Activated naive CD8-positive, alpha-beta T cell treated with anti-CD3 and anti-CD28 coated beads, Interleukin-2, amount 50 U/mL, for 24 hours (primary cell): ENCODE measurements at places on chromosomes 13 and 19.
A peak's percentile ranks its signal among the peaks of the same experiment; 100 is the strongest.

DNA sequence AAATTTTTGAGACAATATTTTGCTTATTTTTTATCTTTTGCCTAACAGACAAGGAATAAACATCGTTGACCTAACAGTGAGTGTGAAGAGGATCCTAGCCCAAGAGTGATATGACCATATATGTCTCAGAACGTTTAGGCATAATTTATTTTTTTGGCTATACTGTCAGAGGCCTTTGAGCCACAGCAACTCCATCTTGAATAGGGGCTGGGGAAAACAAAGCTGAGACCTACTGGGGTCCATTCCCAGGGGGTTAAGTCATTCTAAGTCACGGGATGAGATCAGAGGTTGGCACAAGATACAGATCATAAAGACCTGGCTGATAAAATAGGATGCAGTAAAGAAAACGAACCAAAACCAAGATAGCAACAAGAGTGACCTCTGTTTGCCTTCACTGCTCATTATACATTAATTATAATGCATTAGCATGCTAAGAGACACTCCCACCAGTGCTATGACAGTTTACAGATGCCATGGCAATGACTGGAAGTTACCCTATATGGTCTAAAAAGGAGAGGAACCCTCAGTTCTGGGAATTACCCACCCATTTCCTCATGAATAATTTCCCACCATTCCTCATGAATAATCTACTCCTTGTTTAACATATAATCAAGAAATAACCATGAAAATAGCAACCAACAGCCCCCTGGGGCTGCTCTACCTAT lies 510.9 kb upstream of the PCDH9 start:
- no peak overlapping the region for H3K27ac ChIP-seq
- H3K4me1 ChIP-seq: no peaks in the 10 kb centered on the region
- H3K27me3 ChIP-seq: no peaks in the 10 kb centered on the region
- H3K36me3 ChIP-seq: no peaks in the 10 kb centered on the region

- H3K4me3 ChIP-seq: no peak overlapping the region
- H3K27me3 ChIP-seq: no peaks in the 10 kb centered on the region
- H3K36me3 ChIP-seq: no peaks in the 10 kb centered on the region
- peaks cover 16% of the 10 kb centered on the region for H3K4me1 ChIP-seq
Observed at GRCh38 chr19:8494158-8494557, 8.3 kb downstream of the PRAM1 start.

- DNase-seq: peak; percentile 25
- peaks cover 32% of the 10 kb centered on the region for H3K36me3 ChIP-seq
- no peak overlapping the region for H3K4me3 ChIP-seq
- H3K27me3 ChIP-seq: no peaks in the 10 kb centered on the region
- peaks cover 13% of the 10 kb centered on the region for H3K4me1 ChIP-seq
- peak overlapping the region; percentile 49 for H3K27ac ChIP-seq
Observed at GRCh38 chr19:17170538-17171297, 44.4 kb upstream of the USE1 start.

DNA sequence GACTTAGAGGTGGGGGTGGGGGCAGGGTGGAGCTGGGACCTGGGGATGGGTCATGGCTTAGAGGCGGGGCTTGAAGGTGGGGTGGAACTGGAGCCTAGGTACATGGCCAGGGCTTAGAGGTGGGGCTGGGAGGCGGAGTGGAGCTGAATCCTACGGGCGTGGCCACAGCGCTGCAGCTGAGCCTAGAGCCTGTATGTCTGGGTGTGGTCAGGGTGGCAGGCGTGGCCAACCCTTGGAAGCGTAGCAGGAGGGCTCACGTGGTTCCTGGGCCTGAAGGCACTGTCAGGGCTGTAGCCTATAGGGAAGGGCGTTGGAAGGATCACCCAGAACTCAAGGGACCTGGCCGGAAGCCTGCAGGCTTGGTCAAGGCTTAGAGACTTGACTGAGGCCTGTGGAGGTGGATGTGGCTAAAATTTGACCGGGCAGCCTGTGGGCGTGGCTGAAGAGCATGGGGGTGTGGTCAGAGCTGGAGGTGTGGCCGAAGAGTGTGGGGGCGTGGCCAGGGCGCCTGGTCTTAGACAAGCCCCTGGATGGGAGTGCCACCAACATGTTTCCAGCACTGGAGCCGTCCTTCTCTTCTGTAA lies 24.3 kb downstream of the COLGALT1 start:
- no peaks in the 10 kb centered on the region for H3K27me3 ChIP-seq
- H3K4me1 ChIP-seq: no peaks in the 10 kb centered on the region
- H3K4me3 ChIP-seq: no peak overlapping the region
- peak; percentile 38 for DNase-seq

GRCh38 chr13:99432609-99433542 lies 68.4 kb upstream of the TM9SF2 start:
- H3K27me3 ChIP-seq: no peaks in the 10 kb centered on the region
- peak overlapping the region; percentile 98 for H3K27ac ChIP-seq
- H3K4me1 ChIP-seq: peaks cover 89% of the 10 kb centered on the region
- DNase-seq: peak; percentile 93
- peak overlapping the region; percentile 81 for H3K4me3 ChIP-seq
- H3K36me3 ChIP-seq: peaks cover 2% of the 10 kb centered on the region

DNA sequence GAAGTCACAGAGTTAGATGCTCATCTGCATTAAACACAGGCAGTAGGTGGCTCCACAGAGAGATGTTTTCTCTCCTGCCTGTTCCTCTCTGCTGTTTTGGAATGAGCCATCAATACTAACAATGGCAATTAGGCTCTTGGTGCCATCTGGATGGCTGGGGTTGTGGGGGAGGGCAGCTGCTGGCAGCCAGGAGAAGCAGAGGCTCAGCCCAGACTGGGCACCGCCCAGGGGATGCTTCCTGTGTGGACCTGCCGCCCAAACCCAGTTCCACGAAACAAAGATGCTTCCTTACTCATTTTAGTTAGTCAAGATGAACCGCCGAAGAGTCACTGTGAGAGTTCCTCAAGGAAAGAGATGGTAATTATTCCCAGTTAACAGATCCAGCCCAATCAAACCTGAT lies 50.8 kb upstream of the PCDH8 start:
- H3K27me3 ChIP-seq: no peaks in the 10 kb centered on the region
- H3K36me3 ChIP-seq: no peaks in the 10 kb centered on the region
- no peak overlapping the region for H3K27ac ChIP-seq
- H3K4me3 ChIP-seq: no peak overlapping the region
- H3K4me1 ChIP-seq: no peaks in the 10 kb centered on the region
- DNase-seq: no peak

- no peak overlapping the region for H3K27ac ChIP-seq
- peaks cover 62% of the 10 kb centered on the region for H3K27me3 ChIP-seq
Observed at GRCh38 chr19:46042252-46042883, 1.6 kb upstream of the IGFL4 start.

DNA sequence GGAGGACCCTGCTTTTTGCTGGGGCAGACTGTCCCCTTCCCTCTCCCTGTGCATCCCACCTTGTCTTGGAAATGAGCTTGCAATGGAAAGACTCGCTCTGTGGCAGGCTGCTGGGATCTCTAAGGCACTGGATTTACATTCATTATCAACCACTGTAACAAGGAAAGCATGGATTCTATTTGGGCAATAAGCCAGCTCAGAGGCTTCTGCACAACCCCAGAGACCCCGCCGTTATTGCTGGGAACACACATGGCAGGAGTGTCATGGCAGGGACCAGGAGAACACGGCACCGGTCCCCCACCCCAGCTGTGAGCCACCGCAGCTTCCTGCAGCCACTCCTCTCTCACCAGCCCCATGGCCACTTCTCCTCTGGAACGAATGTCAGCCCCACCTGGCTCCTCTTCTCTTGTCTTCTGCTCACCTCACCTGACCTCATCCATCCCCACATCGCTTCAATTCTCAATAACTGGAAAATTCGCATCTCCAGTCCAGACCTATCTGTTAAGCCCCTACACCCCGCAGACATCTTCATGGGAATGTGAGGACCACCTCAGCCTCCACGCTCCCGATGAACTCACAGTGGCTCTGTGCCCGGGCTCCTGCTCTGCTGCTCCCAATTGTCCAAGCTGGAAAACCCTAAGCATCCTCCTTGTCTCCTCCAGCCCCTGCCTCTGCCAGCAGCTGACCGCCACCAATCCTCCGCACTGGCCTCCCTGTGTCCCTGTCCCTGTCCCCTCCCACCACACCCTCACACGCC lies 181.5 kb downstream of the USP12 start:
- peaks cover 5% of the 10 kb centered on the region for H3K27me3 ChIP-seq
- no peak overlapping the region for H3K4me3 ChIP-seq
- H3K36me3 ChIP-seq: no peaks in the 10 kb centered on the region
- no peak overlapping the region for H3K27ac ChIP-seq

GRCh38 chr13:104967836-104968630 lies 1567.4 kb downstream of the EFNB2 start:
- H3K36me3 ChIP-seq: no peaks in the 10 kb centered on the region
- H3K27me3 ChIP-seq: no peaks in the 10 kb centered on the region
- no peak overlapping the region for H3K27ac ChIP-seq
- no peaks in the 10 kb centered on the region for H3K4me1 ChIP-seq
- no peak for DNase-seq

- peak; percentile 5 for DNase-seq
- H3K4me3 ChIP-seq: peak overlapping the region; percentile 89
- H3K36me3 ChIP-seq: peaks cover 48% of the 10 kb centered on the region
- no peaks in the 10 kb centered on the region for H3K27me3 ChIP-seq
- H3K4me1 ChIP-seq: peaks cover 20% of the 10 kb centered on the region
- H3K27ac ChIP-seq: peak overlapping the region; percentile 85
Observed at GRCh38 chr19:44212866-44213346, 574 bp downstream of the ZNF227 start.

- H3K27me3 ChIP-seq: no peaks in the 10 kb centered on the region
- DNase-seq: peak; percentile 31
- H3K4me1 ChIP-seq: peaks cover 40% of the 10 kb centered on the region
- H3K4me3 ChIP-seq: no peak overlapping the region
- no peak overlapping the region for H3K27ac ChIP-seq
Observed at GRCh38 chr19:3516675-3517207, 10.6 kb downstream of the FZR1 start.

- DNase-seq: no peak
- H3K4me1 ChIP-seq: peaks cover 19% of the 10 kb centered on the region
- peak overlapping the region; percentile 29 for H3K27ac ChIP-seq
- H3K36me3 ChIP-seq: peaks cover 21% of the 10 kb centered on the region
Observed at GRCh38 chr13:20049558-20050473, 91.3 kb downstream of the ZMYM2 start.
